Spinal cord (tissue), 10 donors: ENCODE measurements at places on chromosomes 2 and 18.
A peak's percentile ranks its signal among the peaks of the same experiment; 100 is the strongest.

- no peak for DNase-seq
These were observed 215.7 kb downstream of the SLC4A10 start for GRCh38 chr2:161839926-161840325.

DNA sequence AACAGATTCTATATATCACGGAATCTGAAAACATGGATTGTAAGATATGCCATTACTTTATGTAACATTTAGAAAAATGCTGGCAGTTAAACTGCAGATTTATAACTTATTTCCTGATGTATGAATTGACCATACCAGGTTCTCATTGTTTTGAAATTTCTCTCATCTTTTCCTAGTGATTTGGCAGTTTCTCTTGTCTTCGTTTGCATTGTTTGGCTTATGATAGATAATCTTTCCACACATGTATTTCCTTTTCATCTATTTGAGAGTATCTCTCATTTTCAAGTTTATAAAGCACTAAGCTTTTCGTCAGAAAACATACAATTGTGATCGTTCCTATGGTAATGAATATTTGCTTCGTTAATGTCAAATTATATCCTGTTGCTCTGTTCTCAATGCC lies 16.3 kb downstream of the NBEAL1 start:
- DNase-seq, result no peak

DNA sequence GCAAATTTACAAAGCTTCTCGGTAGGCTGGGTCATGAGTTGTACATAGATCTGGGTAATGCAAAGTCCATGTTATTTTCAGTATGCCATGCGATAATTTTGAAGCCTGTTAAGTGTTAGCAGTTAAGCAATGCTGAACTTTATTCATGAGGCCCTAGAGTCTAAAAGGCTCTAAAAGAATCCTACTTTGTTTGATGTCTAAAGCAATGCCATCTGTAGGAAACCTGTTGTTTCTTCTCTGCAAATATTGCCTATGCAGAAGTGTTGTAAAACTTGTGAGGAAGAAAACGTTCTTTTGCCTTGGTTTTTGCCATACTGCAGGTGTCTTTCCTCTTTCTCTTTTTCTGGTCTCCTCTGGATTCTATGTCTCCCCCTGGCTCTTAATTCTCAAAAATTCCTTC lies 9.1 kb downstream of the ARHGAP15 start:
- DNase-seq, result no peak

GRCh38 chr2:24909555-24910177 lies 10.4 kb downstream of the ADCY3 start:
- DNase-seq, result no peak

- DNase-seq, result peak; percentile 48
These were observed 3.9 kb downstream of the GLI2 start for GRCh38 chr2:120739438-120740090.

DNA sequence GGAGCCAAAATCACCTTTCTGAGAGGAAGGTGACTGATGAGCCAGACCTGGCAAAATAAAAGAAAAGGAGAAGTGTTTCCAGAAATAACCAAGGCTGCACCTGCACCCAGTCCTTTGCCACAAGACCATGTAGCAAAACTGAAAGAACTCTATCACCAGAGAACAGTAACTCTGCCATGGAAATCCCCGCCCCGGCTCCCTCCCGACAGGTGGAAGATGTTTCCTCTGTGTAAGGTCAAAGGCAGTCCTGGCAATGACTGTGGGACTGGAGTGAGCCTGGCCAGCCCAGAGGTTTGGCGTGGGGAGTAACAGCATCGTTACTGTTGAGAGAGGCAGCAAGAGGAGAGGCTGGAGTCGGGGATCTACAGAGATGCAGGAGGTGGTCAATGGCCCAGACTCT lies 42.3 kb downstream of the SPRED2 start:
- DNase-seq, result no peak

DNA sequence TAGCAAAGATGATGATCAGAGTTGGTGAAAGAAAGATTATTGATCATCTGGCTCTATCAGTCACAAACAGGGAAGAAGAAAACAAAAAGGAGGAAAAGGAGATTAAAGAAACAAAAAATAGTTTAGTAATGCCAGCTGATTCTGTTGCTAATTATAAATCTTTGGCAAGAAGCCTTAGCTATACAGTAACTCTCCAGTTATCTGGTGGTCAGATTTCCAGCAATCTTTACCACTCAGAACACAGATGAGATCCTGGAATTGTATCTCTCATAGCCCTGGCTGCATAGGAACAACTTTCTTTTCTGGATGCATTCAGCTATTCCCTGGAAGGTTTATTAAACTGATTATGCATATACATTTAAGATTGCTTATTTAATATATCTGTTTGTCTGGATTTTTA lies 256.8 kb upstream of the ZEB2 start:
- DNase-seq, result no peak

- no peak for DNase-seq
These were observed 101.5 kb downstream of the VAPA start for GRCh38 chr18:10015288-10015701.

DNA sequence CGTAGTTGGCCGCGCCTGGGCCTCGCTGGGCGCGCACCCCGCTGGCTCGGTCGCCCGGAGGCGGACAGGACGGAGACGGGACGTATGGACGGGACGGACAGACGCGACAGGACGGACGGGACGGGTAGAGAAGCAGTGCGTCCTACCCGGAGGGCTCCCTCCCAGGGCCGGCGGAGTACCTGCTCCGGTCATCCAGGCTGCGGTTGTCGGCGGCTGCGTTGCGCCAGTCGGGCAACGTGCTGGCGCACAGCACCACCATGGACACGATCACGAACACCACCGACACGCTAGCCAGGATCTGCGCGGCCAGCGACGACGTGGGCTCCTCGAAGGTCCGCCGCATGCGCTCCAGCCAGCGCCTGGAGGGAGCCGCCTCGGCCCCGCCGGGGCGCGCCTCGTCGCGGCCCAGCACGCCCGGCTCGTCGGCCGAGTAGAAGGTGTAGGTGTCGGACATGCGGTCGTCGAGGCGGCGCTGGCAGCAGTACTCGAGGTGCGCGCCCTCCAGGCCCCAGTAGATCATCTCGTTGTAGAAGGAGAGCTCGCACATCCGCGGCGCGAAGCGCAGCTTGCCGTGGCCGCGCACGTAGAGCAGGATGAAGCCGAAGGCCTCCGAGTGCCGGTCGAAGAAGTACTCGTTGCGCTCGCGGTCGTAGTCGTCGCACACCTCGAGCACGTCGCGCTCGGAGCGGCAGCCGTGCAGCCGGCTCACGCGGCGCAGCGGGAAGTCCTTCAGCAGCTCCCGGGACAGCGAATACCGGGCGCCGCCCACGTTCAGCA lies 903 bp downstream of the KCNG3 start:
- DNase-seq, result peak; percentile 38

GRCh38 chr2:156437272-156437930 lies 1.2 kb downstream of the GPD2 start:
- no peak for DNase-seq

- DNase-seq, result no peak
These were observed 35.2 kb upstream of the LDLRAD4 start for GRCh38 chr18:13183359-13183758.

DNA sequence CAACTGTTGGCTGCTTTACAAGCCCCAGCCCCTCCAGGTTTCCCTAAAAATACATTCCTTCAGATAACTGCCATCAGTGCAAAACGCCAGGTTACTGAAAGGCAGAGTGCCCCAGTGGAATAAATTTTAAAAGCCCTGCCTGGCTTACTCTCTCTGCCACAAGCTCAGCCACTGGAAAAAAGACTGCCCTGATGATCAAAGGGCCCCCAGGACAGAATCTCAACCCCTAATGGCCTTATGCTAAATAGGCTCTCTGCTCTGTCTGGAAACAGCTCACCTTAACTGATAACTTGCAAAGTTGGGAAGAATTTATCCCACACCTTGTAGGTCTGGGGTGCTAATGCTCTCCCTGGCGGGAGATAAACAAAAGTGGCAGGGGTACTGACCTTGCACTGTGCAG lies 33.9 kb downstream of the CFAP53 start:
- DNase-seq, result no peak

DNA sequence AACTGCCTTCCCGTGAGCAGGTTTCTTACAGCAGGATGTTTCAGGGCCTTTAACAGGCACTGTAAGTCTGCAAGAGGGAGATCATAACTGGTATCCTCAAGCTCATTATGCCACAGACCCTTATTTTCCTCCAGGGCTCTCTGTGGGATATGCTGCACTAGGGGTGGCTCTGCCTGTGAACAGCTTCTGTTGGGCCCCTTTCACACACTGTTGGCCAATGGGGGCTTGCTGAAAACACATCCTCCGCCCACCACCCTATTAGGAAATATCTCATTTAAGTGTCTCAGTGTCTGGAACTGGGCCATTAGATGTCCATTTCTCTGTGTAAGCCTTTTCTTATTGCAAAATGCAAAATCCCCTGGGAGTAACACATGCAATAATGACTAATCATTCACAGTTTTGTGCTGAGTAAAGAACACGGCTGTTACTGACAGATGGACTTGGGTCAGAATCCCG lies 414.3 kb upstream of the HS6ST1 start:
- DNase-seq, result peak; percentile 79

GRCh38 chr18:48894799-48895346 lies 55.9 kb downstream of the SMAD7 start:
- no peak for DNase-seq

- DNase-seq, result no peak
These were observed 49.2 kb downstream of the GBX2 start for GRCh38 chr2:236119003-236119402.

DNA sequence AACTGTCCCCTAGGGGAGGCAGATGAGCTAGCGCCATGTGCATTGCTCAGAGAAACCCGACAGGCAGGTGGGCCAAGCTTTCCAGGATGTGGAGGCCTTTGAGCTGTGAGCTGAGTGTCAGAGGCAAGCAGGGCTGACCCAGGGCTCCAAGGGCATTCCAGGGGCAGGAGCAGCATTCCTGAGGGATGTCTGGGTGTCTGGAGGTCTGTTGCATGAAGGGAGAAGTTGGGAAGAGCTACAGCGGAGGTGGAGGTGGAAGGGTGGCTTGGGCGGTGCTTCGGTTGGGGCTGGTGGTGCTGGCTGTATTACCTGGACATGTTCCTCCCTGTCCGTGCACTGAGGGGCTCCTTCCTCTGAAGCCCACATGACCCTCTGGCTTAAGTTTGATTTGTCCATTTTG lies 102.8 kb downstream of the RNF144A start:
- no peak for DNase-seq

GRCh38 chr2:160469164-160469563 lies 24.4 kb downstream of the RBMS1 start:
- no peak for DNase-seq

GRCh38 chr18:48749768-48750167 lies 201.0 kb downstream of the SMAD7 start:
- DNase-seq, result no peak

- no peak for DNase-seq
These were observed 2.2 kb upstream of the BCL2L11 start for GRCh38 chr2:111118481-111118980.

DNA sequence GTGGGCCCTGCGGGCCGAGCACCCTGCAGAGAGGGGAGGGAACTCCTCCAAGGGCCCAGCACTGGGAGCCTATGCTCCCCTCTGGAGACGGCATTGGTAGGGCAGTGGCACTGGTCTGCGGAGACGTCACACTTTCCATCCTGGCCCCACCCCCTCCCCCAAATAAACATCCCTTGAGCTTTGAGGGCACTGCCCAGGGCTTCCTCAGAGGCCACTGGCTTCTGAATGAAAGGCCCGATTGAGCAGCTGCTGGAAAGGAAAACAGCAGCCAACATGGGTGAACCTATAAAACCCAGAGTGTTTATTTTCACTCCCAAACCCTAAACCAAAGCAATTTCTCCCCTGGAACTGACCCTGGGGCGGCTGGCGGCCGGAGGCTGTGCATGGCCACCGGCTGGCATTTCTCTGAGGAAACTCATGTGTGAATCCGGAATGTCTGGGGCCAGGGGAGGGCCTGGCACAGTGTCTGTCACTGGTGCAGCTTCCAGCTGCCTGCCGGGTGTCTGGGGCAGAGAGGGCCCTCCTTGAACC lies 138.9 kb downstream of the DYSF start:
- DNase-seq, result no peak

DNA sequence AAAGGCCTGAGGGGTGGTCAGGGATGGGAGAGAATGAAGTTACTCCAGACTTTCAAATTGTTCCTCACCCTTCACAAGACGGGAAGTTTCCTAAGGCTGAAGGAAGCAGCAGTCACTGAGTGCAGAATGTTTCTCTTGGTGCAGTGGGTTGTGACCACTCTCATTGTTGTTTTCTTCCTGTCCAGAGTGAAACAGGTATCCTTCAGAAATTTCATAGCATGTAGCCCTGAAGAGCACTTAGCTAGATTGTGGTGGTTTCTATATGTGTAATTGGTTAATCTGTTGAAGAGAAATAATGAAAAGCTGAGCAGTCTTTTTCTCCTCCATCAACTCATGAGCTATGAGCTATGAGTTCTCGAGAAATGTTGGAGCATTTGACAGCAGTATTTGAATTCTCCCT lies 96.8 kb downstream of the GPD2 start:
- no peak for DNase-seq

DNA sequence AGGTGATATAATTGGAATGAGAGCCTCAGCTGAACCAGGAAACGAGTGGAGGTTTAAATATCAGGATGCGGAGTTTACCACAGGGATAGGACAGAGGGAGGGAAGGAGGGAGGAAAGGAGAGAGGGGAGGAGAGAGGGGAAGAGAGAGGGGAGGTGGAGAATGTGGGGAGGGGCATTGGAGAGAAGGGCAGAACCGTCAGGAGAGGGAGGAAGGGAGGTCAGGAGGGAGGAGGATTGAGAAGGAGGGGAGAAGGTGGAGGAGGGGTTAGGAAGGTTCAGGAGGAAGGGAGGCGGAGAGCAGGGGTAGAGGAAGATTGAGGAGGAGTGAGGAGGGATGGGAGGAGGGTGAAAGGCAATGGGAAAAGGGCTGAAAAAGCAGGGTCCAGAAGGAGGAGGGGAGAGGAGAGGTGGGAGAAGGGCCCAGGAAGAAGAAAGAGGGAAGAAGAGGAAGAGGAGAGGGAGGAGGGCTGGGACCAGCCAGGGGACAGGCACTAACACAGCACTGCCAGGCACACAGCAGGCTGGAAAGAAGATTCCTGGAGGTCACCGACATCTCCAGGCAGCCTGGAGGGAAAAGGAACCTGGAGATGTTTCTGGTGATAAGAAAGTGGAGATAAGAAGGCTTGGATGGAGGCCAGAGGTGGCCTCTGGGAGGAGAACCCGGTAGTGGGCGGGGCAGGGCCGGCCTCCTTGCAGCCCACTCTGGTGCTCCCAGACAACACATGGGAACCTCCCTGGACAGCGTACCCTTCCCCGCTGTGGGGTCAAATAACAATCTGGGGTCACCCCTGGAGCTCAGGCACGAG lies 176.7 kb upstream of the SMAD2 start:
- no peak for DNase-seq

DNA sequence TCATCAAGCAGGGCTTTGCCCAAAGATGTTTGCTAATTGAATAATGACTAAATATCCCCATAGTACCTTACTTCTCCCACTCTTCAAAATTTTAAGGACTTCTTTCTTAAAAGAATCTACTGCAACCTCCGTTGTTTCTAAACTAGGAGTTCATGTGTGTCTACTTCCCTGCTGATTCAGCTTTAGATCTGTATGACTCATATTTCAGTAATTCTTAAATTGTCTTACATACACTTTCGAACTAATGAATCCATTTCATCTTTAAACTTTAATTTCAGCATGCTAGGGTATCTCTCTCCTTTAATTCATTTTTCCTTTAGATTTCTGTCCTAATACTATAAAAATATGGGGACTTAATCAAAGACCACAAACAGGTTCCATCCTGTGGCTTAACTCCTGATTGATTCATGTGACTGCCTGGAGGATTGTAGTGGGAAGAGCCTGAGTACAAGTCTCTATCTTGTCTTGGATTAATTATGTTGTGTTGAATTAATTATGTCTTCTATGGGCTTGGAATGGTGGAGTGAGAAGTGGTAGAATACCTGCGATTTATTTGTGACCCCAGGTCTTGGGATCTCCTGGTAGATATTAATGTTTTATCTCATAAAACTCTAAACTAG lies 24.9 kb upstream of the COL5A2 start:
- DNase-seq, result no peak
